Activated naive CD8-positive, alpha-beta T cell treated with anti-CD3 and anti-CD28 coated beads, Interleukin-2, amount 10 ng/mL, durations not matched to agents 7 days and 5 days (primary cell): ENCODE measurements at places on chromosomes 1 and 21. TPM values are rescaled to one million over a fixed set of nuclear protein-coding genes. Genes with fewer than 3 reads are reported as not detected.

The MROH9 gene
- total RNA-seq = not detected

The AHCTF1 gene
- total RNA-seq = 36.6 TPM

The TENT5C gene
- total RNA-seq = 18.4 TPM

The FHAD1 gene
- total RNA-seq = 0.64 TPM

The LY9 gene
- 70.9 TPM for total RNA-seq
